Retinal pigment epithelial cell (primary cell): ENCODE measurements at places on chromosomes 7 and 10.
A peak's percentile ranks its signal among the peaks of the same experiment; 100 is the strongest.

- no peak for DNase-seq
These were observed 456.5 kb downstream of the GATA3 start for GRCh38 chr10:8511026-8511425.

GRCh38 chr7:26551740-26552139, 260.1 kb downstream of the SNX10 start:
- no peak for DNase-seq

DNA sequence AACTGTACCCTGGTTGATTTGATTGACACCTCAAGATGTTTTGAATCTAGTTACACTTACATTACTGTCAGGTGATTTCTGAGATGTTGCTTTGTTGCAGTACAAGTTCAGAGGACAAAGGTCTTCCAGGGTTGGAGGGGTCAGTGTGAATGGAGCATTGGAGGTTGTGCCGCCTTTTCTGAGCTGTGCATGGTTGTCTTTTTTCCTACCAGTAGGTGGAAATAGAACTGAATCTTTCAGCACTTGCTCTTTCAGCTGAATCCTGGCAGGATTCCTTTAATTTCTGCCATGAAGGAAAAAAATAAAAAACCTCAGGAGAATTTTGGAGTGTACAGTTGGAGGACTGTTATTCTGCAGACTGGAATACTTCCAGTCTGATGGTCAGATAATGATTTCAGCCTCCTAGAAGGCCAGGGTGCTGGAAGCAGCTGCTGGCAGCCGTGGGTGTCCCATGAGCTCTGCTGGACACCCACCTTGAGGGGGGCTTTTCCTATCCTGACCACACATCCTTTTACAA, 82.7 kb downstream of the PLCE1 start:
- no peak for DNase-seq

DNA sequence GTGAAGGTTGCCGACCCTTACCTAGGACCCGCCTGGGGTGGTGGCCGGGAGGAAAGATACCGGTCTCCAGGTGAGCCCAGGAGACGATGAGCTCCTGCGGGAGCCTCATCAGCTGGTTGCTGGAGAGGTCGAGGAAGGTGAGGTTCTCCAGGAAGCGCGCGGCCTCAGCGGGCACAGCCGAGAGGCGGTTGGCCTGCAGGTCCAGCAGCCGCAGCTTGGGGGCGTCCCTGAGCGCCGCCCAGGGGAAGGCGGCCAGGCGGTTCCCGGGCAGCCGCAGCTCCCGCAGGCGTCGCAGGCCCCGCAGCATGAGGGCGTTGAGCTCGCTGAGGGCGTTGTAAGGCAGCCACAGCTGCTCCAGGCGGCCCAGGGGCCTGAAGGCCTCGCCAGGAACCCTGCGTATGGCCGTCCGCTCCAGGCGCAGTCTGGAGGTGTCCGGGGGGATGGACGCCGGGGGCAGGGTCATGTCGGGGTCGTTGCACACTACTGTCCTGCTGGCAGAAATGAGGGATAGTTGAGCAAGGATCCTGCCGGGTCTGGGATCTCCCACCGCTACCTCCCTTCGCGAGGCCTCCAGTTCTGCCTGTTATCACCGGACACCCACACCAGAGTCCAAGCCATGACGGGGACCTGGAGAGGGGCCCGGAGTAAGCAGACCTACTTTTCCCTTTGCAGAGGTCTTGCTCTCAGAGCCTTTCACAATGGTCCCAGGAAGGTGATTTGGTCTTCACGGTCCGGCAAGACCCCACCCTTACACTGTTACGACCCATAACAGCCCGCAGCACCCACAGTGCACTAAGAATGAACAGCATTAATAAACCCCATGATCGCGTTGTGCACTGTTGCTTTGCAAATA, 3.9 kb downstream of the LRIT1 start:
- DNase-seq, result no peak

GRCh38 chr10:123804716-123805115, 86.9 kb downstream of the CPXM2 start:
- DNase-seq, result no peak

DNA sequence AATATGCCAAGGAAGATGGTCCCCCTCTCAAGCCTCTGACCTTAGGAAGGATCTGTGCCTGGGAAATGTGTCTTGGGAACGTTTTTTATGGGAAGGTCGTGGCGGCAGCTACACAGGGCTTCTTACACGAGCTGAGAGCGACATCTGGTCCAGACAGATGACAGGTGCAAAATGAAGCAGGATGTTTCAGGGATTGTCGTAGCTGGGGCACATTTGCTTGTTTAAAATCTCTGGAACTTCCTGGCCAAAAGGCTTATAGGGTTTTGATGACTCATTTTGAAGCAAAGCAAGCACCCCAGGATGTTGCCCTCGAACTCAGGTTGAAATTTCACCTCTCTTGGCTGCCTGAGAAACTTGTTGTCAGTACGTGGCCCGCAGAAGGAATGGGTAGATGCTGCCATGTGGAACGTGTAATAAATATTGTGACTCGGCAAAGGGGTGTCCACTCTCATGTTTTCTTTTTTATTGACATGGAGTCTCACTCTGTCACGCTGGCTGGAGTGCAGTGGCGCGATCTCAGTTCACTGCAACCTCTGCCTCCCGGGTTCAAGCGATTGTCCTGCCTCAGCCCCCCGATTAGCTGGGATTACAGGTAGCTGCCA, 117.5 kb downstream of the CAMK1D start:
- no peak for DNase-seq

GRCh38 chr7:44980393-44981034, 1.7 kb upstream of the MYO1G start:
- no peak for DNase-seq

- peak; percentile 58 for DNase-seq
These were observed 32.5 kb downstream of the RGS10 start for GRCh38 chr10:119509909-119510451.

DNA sequence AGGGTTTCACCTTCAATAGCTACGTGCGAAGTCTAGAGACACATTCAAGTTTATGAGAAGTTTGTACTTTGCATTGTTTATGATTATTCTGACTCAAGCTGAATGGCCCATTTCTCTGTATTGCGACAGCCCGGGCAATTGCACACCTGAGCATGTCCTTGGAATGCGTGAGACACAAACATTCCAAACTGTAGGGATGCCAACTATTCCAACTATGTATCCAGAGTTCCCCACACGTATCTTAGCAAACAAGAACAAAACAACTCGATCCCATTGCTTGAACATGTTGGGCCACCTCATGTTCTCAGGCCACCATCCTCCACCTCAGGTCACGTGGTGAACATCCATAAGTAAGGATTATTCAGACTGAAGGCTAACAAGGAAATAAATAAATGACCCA, 51.4 kb upstream of the EGFR start:
- DNase-seq, result peak; percentile 29

DNA sequence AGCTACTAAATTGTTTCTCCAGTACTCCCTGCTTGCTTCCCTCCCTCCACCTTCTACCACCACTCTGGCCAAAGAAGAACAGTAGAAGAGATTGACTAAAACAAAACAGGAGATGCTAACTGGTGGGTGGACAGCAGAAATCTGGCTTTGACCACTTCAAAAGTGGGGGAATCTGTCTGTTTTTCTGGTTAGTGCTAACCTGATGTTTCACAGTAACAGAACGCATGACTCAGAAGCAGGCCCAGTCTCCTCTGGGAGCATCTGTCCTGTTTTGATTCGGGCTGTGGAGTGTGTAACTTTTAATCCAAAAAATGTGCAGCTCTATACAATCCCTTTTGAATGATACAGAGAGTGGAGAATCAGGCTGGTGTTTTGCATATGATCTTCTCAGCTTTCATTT, 32.7 kb upstream of the ZNF438 start:
- DNase-seq, result no peak

DNA sequence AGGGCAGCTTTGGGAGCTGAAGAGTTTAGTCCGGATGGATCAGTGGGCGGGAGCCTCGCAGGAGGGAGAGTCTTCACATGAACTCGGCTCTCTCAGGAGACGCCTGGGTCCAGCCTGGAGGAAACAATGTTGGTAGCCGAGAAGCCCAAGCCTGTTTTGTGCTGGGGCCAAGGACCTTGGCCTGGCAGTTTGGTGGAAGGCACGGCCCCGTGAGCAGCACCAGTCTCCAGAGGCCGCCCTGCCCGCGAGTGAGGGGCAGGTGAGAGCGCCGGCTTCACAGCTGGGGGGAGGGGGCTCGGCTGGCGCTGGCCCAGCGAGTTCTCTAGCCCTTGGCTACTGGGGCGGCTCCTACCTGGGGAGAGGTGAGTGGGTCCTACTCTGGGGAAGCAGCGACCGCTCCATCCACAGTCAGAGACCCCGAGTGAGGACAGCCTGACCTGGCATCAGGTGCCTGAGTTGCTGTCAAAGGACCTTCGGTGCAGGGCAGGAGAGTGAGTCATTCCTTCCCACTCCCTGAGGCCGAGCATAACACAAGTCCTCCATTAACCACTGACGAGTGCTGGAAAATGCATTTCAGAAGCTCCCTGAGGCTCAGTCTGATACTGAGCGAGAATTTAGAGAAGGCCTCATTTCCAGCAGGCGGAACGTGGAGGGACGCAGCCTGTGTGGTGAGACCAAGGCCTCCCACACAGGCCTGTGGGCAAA, 89.3 kb upstream of the DIP2C start:
- no peak for DNase-seq

- no peak for DNase-seq
These were observed 291.0 kb downstream of the RNLS start for GRCh38 chr10:88292185-88292514.

DNA sequence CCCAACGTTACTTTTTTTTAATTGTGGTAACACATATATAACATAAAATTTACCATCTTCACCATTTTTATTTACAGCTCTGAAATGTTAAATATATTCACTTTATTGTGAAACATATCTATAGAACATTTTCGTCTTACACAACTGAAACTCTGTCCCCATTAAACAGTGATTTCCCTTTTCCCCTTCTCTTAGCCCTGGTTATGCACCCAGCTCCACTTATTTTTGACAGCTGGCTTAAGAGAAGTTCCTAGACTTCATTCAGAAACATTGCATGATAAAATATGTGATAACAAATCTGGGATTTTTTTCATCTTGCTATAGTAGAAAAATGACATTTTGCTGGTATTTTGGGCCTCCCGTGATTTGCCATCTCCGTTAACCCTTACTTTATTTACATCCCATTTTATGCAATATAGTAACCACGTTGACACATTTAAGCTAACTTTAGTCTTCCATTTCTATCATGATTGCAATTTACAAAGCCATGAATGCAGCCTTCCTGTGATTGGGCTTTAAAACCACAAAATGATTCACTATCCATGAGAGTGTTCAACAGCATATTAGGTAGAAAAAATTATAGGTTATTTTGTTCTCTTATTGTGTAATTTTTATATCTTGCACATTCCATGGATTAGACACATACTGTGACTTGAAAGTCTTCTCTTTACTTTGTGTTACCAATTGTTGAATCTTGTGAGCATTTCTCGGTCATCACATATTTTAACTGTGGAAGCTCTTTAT, 139.6 kb downstream of the SND1 start:
- DNase-seq, result no peak

DNA sequence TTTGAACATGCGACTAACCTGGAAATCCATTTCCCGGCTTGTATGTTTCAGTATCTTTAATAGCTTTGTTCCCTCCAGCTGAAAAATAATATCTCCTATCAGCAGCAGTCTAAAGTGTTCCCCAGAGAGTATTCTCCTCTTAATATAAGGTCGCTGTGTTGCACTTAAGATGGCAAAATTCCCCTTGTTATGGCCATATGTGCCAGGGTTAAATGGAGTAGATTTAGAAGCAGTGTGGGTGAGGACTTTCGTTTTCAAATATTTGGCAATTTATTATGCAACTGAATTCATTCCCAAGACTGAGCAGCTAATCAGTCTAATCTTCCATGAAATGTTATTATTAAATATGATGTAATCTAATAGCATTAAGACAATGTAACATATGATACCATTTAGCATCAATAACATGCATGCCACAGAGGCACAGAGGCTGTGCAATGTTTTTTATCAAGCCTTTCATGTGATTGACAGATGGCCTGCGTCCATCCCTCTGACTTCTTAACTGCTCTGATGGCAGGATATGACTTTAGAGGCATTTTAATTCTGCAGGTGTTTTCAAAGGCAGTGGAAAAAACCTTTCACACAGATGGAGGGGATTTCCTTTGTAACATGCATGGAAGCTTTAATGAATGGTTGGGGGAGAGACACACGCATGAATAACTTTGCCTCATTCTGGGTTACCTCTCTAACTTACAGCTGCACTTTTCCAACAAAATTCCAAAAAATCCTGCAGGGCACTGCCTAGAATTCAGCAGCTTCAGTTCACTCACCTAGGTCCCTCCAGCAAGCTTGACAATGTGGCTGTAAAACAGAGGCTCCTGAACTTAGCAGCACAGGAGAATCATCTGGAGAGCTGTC, 55.1 kb upstream of the ZPBP start:
- DNase-seq, result no peak

GRCh38 chr10:132551093-132551807, 13.7 kb downstream of the INPP5A start:
- DNase-seq, result no peak

- no peak for DNase-seq
These were observed 12.2 kb downstream of the TMEM184A start for GRCh38 chr7:1543826-1544177.

DNA sequence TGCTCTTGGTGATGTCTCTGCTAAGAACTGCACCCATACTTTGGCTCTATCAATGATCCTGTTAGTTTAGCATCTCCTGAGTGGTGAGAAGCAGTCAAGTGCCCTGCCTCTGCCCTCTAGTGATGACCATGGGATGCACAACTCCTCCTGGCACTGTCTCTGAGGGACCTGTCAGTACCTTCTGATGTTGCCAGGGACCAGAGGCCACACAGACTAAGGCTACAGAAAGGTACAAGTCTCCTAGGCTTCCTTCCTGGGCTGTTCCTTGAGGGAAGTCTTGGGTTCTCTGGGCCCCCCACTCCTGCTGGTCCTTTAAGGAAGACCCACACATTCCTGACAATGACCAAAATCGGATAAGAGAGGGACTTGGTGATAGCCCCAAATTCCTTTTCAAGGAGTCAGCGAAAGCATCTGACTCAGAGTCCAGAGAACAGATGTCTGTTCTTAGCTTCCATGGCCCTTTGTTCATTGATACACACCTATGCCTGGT, 15.3 kb downstream of the NKX2-3 start:
- no peak for DNase-seq

- DNase-seq, result no peak
These were observed 109.0 kb downstream of the CYTH3 start for GRCh38 chr7:6163402-6163801.

GRCh38 chr10:124535731-124536495, 74.3 kb downstream of the LHPP start:
- no peak for DNase-seq

DNA sequence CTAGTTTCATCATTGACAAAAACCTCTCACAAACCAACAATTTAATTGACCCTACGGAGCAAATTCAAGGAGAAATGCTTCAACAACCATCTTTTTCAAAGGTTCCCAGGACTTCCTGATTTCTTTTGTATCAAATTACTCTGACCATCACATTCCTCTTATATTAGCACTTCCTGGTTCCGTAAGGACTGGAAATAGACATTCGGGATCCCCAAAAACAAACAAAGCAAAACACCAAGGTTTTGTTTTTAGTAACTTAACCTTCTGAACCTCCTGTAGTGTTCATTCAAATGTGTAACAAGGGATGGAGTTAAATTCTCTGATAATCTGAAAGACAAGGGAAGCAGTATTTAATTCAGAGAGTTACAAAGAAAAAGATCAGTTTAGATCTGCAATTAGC, 387.6 kb upstream of the NRP1 start:
- no peak for DNase-seq
